ENCODE measurements at places on chromosomes 2 and 18.

DNA sequence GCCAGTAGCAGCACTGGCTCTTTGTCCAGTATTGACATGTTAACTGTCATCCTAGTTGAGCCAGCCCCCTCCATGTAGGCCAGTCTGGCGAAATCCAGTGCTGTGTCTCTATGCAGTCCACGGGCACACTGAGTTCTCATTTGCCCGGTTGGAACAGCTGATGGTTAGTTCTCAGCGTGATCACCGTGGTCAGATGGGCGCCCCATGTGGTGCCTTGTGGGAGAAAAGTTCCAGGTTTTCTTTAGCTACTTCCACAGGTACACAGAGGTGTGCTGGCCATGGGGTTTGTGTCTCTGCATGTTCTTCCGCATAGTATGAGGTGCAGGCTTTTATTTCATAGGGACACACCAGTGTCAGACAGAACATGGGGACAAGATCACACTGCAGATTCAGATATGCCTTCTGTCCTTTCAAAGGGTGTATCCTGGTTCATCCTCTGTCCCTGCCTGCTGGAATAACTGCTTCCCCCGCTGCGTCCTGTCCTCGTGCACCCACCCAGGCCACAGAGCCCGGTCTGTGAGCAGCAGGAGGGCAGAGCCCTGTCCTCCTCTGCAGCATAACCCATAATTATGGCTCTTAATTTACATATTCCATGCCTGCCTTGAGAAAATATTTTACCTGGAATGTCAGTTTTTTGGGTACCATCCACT lies 334.1 kb downstream of the GBX2 start:
- DNase-seq = no peak

DNA sequence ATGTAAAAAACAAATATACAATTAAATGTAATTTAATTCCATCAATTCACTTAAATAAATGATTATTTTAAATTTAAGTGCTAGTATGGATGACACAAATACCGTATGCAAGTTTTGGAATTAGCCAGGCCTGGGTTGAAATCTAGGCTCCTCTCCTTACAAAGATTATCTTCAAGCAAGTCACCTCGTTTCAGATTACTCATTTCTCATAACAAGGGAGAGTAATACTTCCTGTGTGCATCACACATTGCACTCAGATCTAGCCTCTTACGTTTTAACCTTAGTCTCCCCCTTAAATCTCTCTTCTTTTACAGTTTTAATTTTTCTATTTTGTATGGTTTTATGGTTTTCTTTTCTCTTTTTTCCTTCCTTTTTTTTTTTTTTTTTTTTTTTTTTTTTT lies 1475.9 kb upstream of the NXPH2 start:
- no peak for DNase-seq

DNA sequence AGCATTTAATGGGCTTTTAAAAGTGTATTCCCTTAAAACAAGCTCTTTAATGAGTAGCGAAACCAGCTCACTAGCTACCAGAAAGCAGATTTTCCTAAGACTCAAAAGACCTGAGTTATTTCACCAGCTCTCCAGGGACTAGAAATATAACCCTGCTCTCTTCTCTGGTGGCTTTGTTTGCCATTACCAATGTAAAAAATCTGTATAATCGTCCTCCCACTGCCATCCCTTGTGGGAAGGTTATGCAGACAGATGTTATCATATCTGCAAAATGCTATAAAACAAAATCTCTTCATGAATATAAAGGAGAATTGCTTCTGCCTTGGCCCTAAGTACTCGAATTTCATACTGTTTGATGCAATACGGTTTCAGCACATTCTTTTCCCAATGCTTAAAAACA lies 335.2 kb downstream of the NUP35 start:
- DNase-seq = no peak

GRCh38 chr18:35747894-35748472 lies 166.4 kb downstream of the GALNT1 start:
- no peak for DNase-seq

DNA sequence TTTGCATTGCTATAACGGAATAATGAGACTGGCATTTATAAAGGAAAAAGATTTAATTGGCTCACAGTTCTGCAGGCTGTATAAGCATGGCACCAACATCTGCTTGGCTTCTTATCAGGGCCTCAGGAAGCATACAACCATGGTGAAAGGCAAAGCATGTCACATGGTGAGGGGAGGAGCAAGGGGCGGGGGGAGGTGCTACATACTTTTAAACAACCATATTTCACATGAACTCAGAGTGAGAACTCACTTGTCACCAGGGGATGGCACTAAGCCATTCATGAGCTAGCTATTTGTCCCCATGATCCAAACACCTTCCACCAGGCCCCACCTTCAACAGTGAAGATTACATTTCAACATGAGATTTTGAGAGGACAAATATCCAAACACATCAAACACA lies 188.7 kb downstream of the MBD5 start:
- DNase-seq = no peak

DNA sequence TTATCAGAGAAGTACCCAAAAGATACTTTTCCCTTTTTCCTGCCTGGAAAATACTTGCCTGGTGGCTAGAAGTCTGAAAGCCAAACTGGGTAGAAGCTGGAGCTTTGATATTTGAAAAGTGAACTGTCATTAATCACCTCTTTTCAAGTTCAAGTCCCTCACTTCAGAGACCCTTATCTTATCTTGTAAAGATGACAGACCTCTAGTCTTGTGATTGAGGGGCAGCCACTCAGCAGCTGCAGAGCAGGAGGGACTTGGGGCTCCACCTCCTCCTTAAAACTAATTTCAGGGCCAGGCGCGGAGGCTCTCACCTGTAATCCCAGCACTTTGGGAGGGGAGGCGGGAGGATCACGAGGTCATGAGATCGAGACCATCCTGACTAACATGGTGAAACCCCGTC lies 64.2 kb upstream of the CDCA7 start:
- no peak for DNase-seq

- no peak for DNase-seq
Measured at GRCh38 chr2:140770645-140771044, 1360.2 kb downstream of the LRP1B start.

DNA sequence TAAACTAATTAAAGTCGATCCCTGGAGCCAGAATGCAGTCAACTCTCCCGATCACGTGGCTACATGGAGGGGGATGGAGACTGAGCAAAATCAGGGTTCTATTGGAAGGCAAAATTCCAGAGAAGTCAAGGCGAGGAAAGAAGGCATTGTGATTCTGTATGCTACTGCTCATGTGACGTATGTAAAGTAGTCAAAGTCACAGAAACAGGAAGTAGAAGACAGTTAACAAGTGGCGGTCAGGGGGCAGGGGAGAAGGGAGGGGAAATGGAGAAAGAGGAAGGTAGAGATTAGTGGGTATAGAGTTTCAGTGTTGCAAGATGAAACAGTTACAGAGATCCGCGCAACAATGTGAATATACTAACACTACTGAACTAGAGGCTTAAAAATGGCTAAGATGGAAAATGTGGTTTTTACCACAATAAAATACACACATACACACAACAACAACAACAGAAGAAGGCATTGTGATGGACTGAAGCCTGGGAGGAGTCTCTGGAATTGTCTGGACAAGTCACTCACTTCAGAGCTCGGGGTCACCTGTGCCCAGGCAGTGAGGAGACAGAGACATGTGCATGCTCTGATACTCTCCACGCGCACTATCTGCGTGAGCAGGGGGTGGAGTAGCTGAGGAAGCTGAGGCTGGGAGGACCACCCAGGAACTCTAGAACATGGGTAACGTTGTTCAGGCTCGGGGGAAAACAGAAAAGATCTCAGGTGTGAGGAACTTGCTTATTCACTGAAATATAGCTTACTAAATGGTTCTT lies 89.9 kb upstream of the CDCA7 start:
- DNase-seq = no peak

GRCh38 chr2:231286964-231287363 lies 88.5 kb downstream of the ARMC9 start:
- no peak for DNase-seq

DNA sequence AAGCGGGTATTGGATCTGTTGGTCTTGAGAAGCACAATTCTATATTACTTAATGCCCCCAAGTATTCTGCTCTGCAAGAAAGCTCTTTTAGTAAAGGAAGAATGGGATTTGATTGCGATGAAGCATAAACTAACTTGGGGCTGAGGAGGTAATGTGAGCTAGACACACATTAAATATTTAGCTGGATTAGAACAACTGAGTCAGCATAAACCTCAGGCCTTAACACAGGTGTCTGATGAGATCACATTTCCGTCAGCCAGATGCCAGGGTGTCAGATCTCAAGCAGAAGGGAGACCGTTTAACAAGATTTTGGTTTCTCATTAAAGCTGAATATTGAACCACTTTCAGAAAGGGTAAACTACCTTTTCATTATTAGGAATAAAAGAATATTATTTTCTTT lies 94.5 kb downstream of the GYPC start:
- DNase-seq = no peak

DNA sequence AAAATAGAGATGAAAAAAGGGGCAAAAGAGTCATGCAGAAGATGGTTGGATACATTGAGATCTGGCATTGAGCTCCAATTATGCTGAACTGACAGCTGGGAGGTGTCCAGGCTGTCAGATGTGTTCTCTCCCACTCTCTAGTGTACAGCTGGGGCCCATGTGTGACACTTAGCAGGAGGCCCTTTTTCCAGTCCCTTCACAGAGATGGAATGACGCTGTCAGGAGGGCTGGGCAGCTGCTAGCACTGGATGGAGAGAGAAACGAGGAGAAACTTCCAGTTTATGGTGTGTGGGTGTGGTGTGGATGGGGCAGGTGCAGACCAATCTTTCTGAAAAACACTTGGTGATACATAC lies 437.7 kb upstream of the HS6ST1 start:
- DNase-seq = no peak

- DNase-seq = no peak
Measured at GRCh38 chr2:33670392-33670937, 71.4 kb upstream of the FAM98A start.

- DNase-seq = no peak
Measured at GRCh38 chr18:72613534-72613930, 69.4 kb upstream of the CBLN2 start.

DNA sequence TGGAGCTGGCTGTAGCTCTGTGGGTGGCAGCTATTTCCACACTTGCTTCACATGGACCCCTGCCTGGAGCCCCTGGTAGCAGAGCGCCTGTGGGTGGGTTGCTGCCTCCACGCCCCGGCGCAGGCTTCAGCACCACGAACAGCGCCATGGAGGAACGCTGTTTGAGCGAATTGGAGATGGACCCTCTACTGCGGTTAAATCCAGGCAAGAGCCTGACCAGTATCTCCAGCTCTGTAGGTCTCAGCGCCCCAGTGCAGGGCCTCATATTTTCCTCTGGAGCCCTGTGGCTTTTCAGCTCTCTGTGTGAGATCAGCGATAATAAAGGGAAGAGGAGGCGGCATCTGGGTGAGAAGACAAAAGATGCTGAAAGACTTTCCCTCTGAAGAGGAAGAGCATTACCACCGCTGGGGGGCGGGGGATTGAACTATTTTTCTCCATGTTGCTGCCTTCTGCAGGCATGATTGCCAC lies 12.0 kb downstream of the ONECUT2 start:
- no peak for DNase-seq

DNA sequence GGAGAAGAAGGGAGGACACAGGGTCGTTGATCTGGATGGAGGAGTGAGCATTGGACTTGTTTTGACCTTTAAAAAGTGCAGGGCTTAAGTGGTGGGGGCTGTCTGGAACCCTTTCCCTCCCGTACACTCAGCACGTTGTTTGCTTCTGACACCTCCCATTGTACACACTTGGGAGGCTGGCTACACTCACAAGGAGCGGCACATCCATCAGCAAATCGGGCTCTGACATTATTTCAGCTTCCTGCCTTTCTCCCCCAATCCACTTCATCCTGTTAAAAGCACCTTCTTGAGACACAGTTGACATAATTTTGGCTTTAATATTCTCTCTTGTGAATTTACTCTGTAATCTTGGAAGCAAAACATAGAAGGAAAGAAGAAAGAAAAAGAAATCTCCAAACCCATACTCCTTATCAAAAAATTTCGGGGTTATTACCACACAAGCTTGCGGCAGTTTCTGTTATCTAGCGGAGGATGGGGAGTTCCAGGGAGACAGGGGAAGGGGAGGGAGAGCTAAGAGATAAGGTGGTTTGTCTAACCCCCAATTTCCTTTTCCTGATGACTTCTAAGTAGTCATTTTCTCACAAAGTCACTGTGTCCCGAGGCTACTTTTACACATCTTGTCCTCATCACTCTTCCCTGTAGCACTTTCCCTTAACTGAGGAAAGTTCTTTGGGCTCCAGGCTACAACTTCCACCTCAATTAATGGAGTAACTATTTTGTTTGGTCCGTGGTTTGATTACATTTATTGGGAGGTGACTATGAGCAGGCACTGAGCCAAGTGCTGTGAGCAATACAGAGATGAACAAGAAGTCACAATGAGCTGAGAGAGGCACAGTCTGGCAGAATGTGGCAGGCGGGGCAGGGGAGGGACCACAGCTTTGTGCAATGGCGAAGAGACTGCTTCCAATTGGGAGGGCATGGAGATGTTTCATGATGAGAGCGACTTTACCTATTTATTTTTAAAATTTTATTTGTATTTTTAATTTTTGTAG lies 240.1 kb upstream of the MEX3C start:
- no peak for DNase-seq

DNA sequence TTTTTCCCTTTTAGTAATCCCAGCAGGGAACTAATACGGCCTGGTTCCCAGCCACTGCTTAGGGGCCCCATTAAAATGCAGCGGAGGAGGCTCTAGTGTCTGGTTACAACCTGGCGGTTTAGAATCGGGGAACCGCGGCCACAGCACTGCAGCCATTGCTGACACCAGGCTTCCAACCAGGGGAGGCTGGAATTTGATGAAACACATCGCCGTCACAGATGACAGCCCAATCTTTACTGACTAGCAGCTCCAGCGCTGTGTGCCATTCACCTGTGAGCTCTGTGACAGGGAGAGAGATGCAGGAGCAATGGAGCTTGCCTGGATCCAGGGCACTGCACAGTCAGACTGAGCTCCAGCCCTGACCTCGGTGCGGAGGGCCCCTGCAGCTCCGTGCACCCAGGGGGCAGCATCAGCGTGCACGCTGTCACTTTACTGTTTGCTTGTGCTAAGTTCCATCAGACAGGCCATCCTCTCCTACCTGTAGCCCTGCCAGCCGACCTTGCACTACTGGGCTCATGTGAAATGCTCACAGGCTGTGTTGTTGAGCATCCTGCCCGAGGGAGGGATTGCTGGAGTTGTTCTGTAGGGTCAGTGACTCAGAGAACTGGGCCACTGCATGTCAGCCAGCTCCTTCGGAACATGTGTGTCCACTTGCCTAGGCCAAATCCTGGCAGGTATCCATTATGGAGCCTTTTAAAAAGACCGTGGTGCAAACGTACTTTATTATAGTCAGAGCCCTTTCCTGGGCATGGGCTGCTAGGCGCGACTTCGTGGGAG lies 203.5 kb downstream of the SEPTIN10 start:
- DNase-seq = no peak

GRCh38 chr18:22673182-22673862 lies 255.6 kb upstream of the CTAGE1 start:
- DNase-seq = no peak

All from stimulated activated CD4-positive, alpha-beta T cell treated with anti-CD3 and anti-CD28 coated beads, Interleukin-15, amount 100 ng/mL, for 1 hour (primary cell).